T-helper 1 cell (primary cell): ENCODE measurements at places on chromosomes 2 and 18.

DNA sequence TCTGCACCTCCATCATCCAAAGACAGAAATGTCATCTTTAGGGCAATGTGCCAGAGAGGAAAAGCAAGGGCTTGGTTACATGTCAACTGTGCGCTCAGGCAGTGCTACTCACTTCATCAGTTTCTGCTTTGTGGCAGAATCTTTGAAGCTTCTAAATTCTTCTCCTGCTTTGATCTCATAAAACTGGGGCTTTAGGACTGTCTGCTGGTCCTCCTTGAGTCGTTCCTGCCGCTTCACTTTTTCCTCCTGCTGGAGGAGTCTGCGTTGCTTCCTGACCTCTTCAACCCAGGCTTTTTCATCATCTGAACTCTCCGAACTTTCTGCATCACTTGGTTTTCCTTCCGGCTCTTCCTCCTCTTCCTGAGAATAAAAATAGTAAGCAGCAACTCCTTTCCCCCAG lies 100.8 kb downstream of the NOL10 start:
- no peak for DNase-seq

DNA sequence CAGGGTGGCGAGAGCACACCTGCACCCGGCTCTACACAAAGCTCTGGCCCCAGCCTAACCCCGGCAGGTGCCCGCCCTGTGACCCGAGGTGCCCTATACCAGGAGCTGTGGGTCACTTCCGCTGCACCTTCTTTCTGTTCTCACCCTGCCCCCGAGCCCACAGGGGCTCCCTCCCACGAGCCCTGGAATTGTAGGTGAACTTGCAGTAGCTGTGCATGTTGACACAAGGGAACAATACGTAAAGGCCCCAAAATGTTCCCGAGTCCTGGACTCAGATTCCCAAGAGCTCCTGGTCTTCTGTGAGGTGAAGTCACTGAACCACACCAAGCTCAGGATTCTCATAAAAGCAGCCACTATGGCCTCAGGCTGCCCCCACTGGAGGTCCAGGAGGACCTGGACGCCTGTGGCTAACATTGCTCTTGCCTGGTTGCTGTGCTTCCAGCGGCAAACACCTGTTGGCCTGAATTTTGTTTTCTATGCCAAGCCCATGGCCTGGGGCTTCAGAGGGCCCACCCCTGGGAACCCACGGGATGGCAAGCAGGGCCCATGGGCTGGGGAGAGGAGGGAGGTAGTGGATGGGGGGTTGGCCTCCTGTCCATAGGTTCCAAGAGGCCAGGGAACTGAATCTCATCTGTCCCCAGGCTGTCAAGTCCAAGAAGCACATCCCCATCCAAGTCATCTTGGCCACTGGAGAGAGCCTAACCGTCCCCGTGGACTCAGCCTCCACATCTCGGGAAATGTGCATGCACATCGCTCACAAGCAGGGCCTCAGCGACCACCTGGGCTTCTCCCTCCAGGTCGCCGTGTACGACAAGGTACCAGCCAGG lies 23.2 kb upstream of the GPR17 start:
- DNase-seq: no peak

DNA sequence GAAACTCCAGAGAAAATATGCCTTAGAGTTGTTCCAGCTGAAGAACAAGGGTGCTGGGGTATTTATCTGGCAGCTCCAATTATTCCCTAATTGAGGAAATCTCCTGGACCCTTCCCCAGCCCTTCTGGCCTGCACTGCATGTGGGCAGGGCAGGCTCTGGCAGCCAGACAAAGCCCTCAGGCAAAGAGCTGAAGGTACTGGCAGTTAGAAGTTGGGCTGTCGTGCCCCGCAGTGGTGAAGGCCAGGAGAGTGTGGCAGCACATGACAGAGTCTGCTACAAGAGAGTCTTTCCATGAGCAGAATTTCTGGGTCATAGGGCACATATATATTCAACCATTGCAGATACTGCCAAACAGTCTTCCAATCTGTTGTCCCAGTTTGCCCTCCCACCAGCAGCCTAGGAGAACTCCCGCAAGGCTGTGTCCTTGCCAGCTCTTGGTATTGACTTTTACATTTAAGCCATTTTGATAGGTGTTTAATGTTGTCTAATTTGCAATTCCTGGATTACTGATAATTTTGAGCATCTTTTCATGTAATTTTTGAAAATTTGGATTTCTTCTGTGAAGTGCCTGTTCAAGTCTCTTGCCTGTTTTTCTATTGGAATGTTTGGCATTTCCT lies 26.6 kb downstream of the ONECUT2 start:
- DNase-seq: no peak

DNA sequence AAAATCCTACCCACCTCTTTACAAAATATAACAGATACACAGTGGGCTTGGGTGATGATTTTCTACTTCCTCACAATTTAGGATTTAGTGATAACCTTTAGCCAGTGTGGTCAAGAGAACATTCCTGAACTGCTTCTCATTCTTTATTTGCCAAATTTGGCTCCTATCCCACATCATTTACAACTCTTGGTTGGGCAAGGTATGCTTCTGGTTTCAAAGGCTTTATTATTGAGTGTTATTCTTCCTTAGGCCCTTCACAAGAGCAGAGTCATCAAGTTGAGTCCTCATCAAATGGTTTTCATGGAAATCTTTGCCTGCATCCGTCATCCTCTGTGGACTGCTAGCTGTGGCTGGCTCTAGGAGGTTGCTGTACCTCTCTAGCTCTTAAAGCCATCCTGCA lies 472.0 kb upstream of the ETAA1 start:
- no peak for DNase-seq

DNA sequence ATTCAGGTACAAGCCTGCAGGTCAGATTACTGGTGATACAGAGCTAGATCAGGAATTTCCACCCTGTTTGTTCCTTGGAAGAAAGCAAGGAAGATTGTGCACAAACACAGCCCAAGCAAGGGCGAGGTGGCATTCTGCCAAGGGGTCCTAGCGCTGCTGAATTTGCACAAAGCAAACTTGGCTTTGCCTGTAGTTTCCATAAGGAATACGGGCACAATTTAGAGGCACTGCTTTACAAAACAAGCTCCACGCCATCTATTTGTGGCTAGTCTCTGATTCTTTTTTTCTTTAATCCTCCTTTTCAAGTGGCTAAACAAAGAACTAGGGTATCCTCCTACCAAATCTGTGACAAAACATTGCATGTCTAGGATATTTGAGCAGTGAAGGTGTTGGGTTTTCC lies 195.5 kb upstream of the ACVR2A start:
- no peak for DNase-seq

DNA sequence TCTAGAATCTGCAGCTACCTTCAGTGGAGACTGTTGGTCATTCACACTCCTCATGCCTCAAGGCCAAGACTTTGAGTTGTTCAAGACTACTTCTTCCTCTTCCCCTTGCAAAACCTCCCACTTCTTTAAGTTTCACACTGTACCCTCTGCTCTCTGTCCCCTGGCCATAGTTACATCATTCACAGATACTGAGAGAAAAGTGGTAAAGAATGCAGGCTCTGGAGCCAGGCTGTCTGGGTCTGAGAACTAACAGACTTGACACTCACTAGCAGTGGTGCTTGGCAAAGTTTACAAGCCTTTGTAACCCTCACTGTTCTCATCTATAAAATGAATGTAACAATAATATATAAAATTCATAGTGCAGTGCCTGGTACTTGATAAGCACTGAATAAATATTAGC lies 61.8 kb downstream of the CDH20 start:
- no peak for DNase-seq

DNA sequence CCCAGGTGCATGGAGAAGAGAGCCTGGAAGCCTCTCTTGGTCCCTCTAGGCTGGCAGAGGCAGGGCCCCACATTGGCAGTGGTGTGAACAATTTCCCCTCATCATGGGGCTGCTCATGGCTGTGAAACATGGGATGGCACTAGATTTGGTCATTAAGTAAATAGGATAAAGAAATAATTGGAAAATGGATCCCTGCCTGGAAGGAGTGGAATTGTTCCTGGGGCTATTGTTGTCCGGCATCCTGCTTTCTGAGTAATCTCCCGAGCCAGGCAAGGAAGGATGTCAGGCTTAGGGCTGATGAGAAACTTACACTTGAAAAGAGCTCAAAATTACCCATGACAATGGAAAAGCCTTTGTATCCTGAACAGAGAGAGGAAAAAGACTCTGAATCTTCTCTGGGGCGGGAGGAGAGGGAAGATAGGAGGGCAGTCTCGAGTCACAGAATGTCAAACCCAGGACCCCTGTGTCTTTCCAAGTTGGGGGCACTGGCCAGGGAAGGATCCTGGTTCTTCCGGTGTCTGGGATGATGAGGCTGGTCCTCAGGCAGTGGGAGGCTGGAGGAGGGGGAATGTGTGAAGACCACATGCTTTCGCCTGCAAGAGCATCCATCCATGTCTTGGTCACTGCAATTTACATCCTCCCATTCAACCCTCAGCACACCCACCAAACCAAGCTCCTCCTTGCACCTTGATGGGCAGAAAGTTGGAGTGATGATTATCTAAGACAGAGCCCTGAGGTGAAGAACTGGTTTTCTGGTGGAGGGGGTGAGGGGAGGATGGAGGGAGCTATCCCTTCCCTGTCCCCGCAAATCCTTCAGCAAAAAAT lies 27.1 kb upstream of the STEAP3 start:
- DNase-seq: no peak

DNA sequence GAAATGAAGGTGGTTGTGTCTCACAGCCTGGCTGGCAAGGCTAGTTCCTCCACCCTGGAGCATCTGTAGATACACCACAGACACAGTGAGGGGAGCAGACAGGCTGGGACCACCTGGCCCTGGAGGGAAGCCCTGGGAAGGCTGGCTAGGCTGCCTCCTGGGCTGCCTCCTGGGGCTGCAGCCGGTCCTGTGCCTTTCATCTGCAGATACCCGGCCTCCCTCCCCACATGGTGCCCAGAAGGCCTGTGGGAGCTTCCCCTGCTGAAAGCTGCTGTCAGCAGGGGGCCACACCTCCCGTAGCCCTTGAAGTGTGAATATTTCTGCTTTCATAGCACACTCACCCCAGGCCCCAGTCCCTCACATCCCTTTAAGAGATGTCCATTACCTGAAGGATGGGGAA lies 37.6 kb downstream of the SDC1 start:
- no peak for DNase-seq

DNA sequence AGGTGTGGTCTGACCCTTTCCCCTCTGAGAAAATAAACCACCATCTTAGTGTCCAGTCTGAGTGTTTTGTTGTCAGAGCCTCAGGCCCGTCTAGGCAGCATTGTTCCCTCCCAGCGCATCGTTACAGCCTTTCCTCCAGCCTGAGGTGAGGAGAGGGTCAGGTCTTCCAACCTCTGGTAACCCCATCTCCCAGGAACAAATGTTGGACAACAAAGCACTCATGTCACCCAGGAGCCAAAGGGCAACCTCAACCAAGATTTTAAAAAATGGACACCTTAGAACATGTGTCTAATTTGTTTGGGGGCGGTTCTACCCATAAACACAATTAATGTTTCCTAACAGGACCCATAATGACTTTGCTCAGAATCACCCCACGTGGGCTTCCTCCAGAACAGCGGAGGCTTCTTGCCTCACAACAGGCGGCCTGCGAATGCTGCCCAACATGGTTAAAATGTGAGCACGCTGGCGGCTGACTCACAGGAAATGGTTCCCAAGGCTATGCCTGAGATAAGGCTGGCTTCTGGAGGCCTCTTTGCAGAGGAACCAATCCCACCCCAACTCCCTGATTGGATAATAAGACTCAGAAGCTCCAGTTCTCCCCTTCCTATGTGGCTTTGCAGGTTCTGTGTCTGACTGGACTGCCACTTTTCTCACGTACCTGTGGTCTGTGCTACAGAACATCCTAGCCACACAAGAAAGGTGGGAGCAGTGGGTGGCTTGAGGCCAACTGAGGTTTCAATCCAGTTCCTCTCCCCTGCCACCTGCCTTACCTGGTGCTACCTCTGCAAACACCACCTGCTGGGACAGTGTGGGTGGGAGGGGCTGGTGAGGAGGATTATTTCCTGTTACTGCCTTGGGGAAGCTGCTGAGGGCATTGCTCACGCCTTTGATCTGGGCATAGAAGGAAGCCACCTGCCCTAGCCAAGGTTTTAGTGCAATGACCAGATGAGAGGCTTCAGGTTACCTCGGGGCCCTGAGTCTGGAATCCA lies 108.8 kb downstream of the B3GNT2 start:
- DNase-seq: peak; percentile 8

- DNase-seq: no peak
Measured at GRCh38 chr2:238080518-238080917, 19.6 kb upstream of the ESPNL start.

DNA sequence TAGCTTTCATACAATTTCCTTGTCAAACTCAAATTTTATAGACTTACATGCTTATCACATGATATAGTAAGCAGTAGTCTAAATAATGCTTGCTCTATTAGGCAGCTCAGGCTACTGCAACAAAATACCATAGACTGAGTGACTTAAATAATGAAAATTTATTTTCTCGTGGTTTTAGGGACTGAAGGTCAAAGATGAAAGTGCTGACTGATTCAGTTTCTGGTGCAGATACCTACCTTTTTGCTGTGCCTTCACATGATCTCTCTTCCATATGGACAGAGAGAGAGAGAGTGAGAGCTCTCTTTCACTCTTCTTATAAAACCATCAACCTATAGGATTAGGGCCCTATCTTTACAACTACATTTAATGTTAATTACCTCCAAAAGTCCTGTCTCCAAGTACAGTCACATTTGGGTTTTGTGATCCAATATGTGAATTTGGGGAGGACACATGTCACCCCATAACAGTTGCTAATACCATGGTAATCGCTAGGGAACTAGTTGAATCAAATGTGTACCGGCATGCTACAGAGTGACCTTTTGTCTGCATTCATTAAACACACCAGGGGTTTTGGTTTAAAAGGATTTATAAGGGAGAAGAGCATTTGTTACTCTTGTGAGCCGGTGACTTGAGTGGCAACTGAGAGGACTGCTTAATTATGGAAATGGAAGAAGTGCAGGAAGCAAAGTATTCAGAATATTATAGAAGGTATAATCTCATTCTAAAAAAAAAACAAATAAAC lies 723.4 kb upstream of the LRRTM4 start:
- DNase-seq: no peak

DNA sequence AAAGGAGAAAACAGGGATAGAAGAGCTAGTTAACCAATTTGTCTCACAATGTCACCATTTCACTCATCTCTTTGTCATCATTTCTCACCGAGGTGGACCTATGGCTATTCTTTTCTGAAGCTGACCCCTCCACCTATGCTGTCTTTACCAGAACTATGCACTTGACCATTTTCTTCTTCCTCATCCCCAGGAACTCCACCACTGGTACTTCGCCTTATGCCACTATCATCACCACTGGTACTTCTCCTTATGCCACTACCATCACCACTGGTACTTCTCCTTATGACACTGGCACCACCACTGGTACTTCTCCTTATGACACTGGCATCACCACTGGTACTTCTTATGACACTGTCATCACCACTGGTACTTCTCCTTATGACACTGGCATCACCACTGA lies 745.8 kb upstream of the CHAC2 start:
- DNase-seq: no peak

DNA sequence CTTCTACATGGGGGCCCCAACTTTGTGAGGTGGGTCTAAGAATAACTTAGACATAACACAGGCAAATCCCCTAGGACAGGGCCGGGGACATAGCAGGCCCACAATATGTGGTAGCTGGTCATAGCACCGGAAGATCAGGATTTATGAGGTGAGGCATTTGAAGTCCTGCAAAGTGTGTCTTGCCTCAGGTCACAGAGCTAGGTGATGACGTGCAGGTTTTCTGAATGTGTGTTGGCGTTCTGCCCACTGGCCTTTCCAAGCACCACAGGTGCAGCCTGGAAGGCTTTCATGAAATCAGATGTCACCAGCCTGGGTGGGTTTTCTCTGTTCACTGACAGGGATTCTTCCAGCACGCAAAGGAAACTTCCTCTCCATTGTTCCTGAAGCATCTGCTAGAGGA lies 119.1 kb downstream of the LRATD1 start:
- no peak for DNase-seq
